Epithelial cell of proximal tubule (primary cell): ENCODE measurements at places on chromosomes 2 and 18. TPM values are rescaled to one million over a fixed set of nuclear protein-coding genes. Genes with fewer than 3 reads are reported as not detected.

Gene PTPN18
- 18.7 and 23.8 TPM in 2 replicates for total RNA-seq

Gene RPRM
- not detected in 2 replicates for total RNA-seq

Gene RIT2
- total RNA-seq = not detected in 2 replicates

Gene DES
- total RNA-seq = not detected in 2 replicates

Gene SEMA4F
- total RNA-seq = 10.3 and 13.8 TPM in 2 replicates

Gene UGT1A8
- total RNA-seq = not detected in 2 replicates

Gene DAPL1
- not detected in 2 replicates for total RNA-seq

Gene SATB2
- 1.8 and 2.7 TPM in 2 replicates for total RNA-seq

Gene TMEM17
- 2.1 and 3.5 TPM in 2 replicates for total RNA-seq

Gene ACMSD
- total RNA-seq = 0.23 and 0.29 TPM in 2 replicates
